ENCODE measurements at places on chromosomes 13 and 19.

DNA sequence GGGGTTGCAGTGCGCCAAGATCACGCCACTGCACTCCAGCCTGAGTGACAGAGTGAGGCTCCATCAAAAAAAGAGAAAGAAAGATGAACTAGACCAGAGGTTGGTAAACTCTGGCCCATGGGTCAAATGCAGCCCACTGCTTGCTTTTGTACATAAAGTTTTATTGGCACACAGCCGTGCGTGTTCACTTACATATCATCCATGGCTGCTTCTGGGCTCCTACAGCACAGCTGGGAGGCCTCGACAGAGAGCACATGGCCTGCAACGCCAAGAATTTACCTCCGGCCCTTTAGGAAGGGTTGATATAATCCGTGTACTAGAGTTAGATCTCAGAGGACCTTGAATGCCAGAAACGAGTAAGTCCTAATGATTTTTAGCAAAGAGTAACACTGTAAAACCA, 46.0 kb downstream of the GNG7 start:
- DNase-seq: no peak

GRCh38 chr19:34320277-34320676, 44.7 kb upstream of the GPI start:
- no peak for DNase-seq

GRCh38 chr13:48234566-48235340, 1.7 kb downstream of the ITM2B start:
- no peak for DNase-seq

DNA sequence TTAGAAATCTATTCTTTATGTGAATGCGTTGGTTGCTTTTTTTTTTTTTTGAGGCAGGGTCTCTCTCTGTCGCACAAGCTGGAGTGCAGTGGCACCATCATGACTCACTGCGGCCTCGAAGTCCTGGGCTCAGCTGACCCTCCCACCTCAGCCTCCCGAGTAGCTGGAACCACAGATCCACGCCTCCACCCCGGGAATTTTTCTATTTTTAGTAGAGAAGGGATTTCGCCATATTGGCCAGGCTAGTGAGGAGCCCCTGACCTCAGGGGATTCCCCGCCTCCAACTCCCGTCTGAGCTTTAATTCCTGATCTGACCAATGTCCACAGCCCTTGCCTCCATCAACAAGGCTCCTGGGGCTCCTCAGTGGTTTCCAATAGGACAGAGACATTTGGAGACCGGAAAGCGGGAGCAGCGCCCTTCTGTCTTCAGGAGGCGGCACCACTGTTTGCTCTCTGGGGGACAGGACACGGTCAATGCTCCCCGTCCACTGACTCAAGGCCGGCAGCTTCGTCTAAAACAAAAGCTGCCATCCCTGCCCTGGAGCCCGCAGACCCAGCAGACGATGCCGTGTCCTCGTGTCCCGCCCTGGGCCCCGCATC, 503 bp downstream of the TUBA3C start:
- DNase-seq: no peak

DNA sequence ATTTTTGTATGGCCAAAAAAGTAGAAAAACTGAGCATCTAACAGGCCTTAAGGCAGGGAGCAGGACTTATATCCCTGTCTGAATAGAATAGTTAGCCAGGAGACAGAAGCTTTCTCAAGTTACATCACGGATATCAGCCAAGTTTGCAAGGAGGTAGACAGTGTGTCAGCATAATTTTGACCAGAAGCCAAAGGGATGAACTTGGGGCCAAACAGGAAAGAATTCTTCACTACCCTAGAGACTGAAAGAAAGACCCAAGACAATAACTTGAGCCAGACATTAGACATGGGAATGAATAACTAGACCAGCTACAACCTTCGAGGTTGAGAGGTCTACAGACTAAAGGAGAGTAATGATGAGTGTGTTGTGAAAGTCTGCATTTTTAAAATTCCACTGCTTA, 48.1 kb upstream of the PCDH9 start:
- no peak for DNase-seq

GRCh38 chr19:5179256-5179655, 161.4 kb downstream of the PTPRS start:
- DNase-seq: no peak

GRCh38 chr13:30991184-30991583, 58.7 kb downstream of the TEX26 start:
- no peak for DNase-seq

DNA sequence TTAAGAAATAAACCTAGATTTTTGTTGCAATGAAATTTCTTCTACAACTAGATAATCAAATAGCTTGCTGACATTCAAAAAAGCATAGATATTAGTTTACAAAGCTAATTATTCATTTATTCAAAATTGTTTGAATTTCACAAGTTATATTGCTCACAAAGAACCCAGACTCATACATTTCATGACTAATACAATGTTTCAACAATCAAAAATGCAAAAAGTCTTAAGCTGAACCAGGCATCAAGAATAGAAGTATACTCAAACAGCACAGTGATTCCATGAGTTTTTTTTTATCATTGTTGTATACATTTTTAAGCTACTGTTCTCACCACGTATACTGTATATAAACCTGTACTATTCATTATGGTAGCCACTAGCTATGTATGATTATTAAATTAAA, 51.0 kb downstream of the DIAPH3 start:
- no peak for DNase-seq

DNA sequence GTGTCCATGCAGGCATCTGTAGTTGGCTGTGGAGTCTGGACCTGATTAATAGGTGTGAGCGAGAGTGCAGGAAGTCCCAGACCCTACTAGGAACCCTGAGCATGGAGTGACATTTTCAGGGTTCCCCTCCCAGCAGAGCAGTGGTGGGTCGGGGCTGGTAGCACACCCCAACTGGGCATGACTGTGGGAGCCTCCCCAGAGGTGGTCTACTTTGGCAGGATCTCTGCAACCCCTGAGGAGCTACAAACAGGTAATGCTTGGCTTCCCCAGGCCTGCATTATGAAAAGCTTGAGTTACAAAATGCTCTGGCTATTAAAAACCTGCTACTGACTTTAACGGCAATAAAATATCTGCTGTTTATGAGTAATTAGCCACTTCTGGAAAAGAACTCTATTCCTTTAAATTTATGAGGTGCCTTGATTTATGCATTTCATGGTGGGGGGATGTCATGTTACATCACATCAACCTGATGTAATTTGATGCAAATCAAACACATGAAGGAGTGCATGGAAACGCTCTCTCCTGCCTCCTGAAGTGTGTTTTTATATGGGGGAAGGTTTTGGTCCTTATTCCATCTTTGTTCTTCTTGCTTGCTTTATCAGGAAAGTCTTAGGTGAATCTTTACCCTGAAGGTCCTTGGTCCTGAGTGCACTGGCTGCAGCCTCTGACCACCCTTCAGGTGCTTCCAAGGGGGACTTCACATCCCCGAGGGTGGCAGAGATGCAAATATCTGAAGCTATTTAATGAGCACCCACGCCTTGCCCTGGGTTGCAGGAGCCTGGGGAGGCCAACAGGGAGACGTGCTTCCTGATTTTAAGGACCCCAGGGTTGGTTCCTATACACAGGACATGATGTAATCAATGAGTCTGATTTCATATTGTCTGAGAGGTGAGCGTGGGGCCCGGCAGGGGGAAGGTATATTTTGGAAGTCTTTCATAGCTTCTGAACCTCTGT, 54.0 kb downstream of the ZNF536 start:
- no peak for DNase-seq

- DNase-seq: no peak
Measured at GRCh38 chr13:95955255-95955654, 97.9 kb downstream of the UGGT2 start.

- DNase-seq: no peak
Measured at GRCh38 chr19:7455600-7456296, 33.1 kb downstream of the PEX11G start.

DNA sequence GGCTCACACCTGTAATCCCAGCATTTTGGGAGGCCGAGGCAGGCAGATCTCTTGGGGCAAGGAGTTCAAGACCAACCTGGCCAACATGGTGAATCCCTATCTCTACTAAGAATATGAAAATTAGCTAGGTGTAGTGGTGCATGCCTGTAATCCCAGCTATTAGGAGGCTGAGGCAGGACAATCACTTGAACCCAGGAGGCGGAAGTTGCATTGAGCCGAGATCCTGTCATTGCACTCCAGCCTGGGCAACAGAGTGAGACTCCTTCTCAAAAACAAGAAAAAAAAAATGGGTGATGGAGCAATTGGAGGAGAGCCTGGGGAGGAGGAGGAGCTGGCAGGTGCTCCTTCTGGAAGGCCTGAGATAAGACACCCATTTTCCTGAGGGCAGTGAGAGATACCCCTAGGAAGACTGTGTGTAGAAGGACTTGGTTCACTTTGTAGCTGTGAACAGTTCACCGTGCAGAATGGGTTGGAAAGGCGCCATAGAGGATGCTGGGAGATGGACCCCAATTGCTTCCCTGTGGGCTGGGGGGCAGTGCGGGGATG, 8.7 kb upstream of the CARM1 start:
- DNase-seq: no peak

DNA sequence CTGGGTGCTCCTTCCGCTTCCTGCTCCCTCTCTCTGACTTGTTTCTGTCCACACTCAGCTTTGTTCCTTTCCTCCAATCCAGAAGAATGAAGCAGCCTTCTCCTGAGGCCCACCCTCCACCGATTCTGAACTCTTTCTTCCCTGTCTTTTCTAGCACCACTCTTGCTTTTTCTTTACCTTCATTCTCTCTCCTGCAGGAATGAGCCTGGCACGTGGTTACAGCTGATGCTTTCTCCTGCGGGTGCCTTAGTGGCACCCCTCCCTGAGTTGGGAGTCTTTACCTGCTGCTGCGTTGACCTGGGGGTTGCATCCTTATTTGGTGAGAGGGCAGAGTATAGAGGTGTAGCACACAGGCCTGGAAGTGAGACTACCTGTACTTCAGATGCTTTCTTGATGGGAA, 6.2 kb downstream of the UBAC2 start:
- DNase-seq: no peak

- DNase-seq: no peak
Measured at GRCh38 chr19:43739439-43740235, 15.1 kb downstream of the SMG9 start.

DNA sequence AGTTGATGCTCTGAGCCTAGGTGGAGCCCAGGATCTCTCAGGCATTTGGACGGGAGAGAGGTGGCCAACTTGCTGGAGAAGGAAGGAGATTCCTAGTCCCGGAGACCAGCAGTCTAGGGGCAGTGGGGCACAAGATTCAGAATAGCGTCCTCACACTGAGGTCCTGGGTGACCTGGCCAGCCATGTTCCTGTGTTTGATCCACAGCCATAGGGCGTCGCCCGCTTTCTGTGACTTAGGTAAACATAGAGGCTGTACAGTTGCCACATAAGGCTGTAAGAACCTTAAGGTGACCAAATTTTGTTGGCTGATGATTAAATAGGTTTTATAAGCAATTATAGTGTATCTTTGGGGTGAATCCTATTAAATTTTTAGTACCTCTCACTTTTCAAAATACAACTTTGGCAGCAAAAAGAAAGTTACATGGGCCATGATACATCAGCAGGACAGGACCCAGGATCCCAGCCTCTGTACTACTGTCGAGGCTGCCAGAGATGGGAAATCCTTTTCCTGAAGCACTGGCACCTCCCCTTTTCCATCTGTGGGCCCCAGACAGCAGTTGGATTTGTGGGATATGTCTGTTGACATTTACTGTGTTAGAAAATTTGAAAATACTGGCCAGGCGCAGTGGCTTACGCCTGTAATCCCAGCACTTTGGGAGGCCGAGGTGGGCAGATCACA, 37.5 kb downstream of the TSSK6 start:
- no peak for DNase-seq

Measured in CD4-positive, alpha-beta T cell treated with Interleukin-4 for 4 hours (primary cell).